ENCODE measurements at places on chromosomes 2 and 18.

- peak; percentile 39 for DNase-seq
Measured at GRCh38 chr18:43422518-43422917, 145.2 kb upstream of the SYT4 start.

DNA sequence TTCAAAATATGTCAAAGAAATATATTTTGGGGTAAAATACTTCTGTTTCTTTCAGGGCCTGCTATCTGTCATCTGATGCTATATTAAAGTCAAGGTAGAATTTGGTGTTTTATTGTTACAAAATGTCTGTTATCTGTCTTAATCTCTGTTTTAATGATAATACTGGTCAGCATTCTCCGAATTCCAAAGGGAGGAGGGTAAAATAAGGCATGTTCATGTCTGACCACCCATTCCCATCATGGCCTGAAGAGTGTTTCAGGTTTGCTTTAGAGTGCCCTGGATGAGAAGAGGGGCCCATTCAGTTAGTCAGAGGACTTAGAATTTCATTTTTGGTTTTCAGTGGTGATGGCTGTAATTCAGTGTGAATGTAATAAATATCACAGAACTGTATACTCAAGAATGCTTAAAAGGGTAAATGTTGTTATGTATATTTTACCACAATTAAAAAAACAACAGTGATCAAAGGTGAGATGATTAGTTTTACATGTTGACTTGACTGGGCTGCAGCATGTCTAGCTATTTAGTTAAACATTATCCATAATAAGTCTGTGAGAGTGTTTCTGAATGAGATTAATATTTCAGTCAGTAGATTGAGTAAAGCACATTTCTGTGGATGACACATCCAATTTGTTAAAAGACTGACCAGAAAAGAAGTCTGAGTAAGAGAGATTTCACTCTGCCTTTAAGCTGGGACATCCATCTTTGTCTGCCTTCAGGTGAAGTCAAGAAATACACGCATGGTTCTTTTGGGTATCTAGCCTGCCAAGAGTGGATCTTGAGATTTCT lies 467.9 kb upstream of the SYT4 start:
- no peak for DNase-seq

- no peak for DNase-seq
Measured at GRCh38 chr2:157032017-157032416, 225.5 kb upstream of the GALNT5 start.

DNA sequence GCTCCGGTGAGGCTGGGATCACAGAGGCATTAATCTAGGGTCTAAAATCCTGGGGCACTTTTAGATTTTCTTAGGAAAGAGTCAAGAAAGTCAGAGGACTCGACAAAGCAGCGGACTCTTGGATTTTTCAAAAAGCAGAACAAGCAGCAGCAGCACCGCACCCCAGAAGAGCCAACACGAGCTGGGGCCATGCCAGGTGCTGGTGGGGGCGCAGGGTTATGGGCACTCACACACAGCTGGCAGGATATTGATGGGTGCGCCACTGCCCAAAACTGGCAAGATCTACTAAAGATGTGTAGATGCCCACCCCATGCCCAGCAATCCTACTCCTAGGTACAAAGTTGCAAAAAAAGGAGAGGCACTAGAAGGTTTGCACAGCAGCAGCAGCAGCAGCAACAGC lies 33.9 kb upstream of the SEMA4C start:
- DNase-seq = no peak

GRCh38 chr18:37403788-37404187 lies 161.8 kb downstream of the CELF4 start:
- DNase-seq = no peak

DNA sequence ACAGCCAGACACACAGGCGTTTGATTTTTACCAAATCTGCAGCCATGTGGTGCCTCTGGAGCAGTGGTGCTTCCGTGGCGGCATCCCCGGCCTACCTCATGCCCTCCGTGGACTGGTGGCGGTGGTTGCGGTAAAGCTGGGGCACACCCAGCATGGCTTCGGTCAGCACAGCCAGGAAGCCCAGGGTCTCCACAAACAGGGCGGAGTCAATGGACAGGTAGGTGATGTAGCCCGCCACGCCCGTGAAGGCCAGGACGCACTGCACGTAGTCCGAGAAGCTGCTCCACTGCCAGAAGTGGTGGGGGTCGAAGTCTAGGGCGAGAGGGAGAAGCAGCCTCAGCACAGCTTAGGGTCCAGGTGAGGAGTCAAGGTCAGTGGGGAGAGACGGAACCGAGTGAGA lies 32.4 kb downstream of the SLC66A2 start:
- DNase-seq = peak; percentile 15

DNA sequence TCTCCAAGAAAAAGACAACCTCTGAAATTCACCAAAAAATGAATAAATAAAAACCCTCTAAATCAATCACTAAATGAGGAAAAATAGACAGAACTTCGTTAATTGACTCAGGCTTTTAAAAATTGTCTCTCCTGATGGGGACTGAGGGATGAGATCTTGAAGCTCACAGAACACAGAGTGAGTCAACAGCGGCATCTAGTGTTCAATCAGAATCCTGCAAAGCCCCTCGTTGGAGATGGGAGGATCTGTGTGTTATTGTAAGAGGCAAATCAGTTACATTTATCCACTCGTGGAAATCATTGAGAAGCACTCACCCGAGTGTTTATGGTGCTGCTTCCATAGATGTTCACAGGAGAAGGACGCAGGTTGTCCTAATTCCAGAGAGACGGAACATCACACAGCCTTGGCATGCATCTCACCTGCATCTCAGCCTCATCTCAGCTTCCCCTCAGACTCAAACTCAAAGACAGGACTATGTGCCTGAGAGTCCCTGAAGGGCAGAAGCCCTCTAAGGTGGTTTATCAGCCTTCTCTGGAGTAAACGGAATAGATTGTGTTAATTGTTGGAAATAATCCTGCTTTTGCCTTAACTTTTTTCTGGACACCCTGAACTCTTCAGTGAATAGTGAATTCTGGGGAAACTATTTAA lies 82.0 kb downstream of the MREG start:
- DNase-seq = no peak

DNA sequence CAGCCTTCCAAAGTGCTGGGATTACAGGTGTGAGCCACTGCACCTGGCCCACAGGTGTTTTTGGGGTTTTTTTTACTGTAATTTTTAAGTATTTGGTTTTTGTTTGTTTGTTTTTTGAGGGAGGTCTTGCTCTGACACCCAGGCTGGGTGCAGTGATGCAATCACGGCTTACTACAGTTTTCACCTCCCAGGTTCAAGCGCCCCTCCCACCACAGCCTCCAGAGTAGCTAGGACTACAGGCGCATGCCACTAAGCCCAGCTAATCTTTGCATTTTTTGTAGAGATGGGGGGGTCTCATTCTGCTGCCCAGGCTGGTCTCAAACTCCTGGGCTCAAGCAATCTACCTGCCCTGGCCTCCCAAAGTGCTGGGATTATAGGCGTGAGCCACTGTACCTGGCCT lies 7.3 kb upstream of the SLC11A1 start:
- no peak for DNase-seq

GRCh38 chr2:129923265-129924091 lies 56.0 kb upstream of the RAB6C start:
- peak; percentile 90 for DNase-seq

DNA sequence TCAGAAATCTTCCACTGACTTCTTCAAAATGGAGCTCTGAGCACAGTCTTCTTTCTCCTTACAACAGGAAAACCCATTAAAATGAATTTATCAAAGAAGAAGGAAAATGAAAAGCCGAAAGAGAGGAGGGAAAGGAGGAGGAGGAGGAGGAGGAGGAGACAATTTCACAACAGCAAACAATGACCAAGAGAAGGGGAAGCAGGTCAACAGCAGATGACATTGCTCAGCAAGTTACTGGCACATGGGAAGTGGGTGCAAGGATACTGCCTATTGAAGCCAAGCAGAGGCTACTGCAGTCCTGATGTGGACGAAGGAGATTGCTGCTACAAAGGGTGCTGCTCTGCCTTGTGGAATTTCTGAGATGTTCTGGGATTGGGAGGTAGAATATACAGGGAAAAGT lies 268.2 kb upstream of the FBXO11 start:
- DNase-seq = no peak

DNA sequence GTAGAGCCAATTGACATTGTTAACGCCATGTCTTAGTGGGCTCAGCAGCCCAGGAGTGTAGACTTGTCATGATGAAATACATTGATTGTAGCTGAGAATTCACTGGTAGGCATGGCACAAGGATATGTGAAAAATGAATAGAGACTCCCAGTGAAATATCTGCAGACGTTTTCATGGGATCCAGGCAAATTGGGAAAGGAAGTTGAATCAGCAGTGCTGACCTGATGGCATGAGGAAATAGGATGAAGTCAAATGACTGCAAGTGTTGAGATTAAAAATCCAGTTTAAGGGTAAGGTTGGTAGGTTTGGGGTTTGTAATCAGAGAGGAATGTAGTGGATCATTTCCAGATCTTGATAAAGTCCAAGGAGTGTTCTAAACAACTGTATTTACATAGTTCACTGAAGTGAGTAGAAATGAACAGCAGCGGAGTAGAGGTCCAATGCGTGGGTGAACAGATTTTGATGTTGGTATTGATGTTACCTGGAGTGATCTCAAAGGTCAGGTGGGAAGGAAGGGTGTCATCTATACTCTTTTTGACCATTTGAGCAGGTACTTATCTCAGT lies 24.6 kb downstream of the INSIG2 start:
- DNase-seq = no peak

DNA sequence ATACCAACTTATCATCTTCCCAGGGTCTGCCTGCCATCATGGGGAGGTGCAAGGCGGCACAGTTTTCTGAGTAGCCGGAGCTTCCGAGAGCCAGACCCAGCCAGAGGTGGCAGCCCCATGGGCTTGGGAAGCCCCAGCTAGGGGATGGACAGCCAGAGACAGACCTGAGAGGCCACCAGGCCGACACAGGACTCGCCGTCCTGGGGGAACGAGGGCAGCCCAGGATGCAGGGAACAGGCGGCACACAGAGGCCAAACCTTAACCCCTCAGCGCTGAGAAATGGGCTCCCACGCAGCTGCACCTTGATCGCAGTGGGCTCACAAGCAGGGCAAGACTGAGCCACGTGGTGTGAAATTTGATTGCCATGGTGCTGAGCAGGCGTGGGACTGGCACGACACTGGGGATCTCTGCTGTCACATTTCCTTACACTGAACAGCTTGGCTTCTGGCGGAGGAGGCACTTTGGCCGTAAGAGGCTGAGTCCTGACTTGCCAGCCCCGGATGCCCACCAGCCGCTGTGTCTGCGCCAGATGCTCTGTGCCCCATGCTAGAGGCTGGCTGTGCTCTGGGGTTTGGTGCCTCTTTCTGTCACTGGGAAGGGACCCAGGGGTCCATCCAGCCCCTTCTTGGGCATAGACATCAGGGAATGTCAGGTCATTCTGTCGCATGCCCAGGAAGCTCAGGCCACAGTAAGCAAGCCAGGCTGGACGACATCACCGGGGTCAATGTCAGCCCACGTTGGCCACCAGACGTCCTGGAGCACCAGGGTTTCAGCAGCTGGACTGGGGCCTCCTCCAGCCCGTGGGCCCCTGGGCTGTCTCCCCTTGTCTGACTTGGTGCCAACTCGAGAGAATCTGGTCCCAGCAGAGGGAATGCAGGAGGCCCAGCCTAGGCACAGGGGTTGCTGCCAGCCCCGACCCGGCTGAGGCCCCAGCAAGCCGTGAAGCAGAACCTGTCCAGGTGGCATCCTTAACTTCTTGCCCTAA lies 312.1 kb upstream of the MYT1L start:
- DNase-seq = no peak

DNA sequence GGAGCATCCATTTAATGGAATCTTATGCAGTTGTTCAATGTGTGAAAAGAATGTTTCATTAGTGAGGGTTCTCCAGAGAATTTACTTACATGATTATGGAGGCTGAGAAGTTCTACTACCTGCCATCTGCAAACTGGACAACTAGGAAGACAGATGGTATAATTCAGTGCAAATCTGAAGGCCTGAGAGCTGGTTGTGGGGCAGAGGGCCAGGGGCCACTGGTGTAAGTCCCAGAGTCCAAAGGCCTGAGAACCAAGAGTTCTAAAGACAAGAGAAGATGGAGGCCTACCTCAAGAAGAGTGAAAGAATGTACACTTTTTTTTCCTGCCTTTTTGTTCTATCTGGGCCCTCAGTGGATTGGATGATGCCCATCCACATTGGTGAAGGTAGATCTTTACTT lies 114.8 kb downstream of the DDX1 start:
- no peak for DNase-seq

DNA sequence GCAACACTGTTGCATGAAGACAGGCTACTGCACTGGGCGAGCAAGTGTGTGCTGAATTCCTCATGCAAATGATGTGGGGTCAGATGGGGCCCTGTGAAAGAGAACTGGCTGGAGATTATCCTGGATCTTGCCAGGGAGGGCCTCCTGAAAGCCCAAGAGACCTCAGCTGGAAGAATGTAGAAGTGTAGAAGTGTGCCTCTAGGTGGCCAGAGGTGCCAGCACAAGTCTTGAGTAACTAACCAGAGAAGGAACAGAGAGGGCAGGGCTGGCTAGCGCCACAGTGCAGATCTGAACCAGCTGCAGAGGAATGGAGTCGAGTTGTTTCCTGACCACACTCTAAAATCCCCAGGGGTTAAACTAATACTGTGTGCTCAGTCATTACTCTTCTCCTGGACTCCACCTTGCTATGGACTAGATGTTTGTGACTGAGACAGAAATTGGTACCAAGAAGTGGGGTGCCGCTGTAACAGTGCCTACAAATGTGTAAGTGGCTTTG lies 399.3 kb downstream of the LRATD1 start:
- DNase-seq = peak; percentile 57

GRCh38 chr18:3193331-3193730 lies 26.4 kb downstream of the MYOM1 start:
- DNase-seq = no peak

GRCh38 chr2:40341198-40341597 lies 110.7 kb downstream of the SLC8A1 start:
- no peak for DNase-seq

DNA sequence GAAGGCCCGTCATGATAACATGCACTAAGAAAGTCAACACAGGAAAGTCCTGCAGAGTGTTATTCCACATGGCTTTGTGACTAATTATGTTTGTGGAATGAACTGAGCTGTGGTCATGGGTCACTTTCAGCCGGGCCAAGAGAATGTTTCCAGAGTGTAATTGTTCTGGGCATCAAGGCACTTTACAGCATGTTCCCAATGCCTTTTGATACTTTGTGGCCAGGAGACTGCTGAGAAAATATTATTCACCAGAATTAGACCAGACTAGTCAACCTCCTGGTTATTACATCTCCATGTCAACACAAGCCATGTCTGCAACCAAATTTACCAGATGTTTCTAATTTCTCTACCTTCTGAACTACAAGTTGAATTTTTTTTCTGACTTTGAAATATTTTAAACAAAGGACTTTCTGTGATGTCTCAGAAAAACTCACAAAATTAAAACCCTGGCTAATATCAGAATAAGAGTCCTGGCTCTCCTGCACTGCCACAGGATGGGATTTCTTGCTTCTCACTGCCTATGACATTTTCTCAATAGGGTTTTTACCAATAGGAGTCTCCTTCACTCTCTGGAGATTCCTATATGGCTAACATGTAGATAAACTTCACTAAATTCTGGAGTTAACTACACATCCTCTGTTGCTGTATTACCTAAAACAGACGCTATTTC lies 90.6 kb upstream of the WDR75 start:
- no peak for DNase-seq

GRCh38 chr2:199581935-199582360 lies 124.2 kb upstream of the SATB2 start:
- no peak for DNase-seq

Data from H9 (cell line).